ENCODE measurements at places on chromosomes 7 and 10. TPM values are rescaled to one million over a fixed set of nuclear protein-coding genes. Genes with fewer than 3 reads are reported as not detected.

FGFR2 gene
- 54.0 TPM for total RNA-seq

DNA sequence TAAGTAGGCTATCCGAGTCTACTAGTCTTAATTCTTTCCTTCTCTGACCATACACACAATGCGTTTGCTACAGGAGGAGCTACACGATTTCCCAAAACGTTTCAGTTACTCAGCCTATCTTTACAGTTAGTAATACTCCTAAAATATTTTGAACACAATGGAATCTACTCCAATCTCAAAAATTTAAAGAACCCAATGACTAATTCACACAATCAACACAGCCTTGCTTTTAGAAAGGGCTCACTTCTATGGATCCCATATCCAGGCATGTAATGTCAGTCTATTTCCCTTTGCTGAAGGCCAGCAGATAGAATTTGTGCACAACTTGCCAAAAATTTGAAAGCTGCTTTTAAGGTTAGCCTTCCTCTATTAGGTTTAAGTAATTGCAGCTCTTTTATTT, 107.2 kb downstream of the VPS41 start:
- DNase-seq = no peak

SPDYE17 gene
- total RNA-seq = not detected

GRCh38 chr10:7245505-7245904, 165.3 kb downstream of the SFMBT2 start:
- no peak for DNase-seq

DNA sequence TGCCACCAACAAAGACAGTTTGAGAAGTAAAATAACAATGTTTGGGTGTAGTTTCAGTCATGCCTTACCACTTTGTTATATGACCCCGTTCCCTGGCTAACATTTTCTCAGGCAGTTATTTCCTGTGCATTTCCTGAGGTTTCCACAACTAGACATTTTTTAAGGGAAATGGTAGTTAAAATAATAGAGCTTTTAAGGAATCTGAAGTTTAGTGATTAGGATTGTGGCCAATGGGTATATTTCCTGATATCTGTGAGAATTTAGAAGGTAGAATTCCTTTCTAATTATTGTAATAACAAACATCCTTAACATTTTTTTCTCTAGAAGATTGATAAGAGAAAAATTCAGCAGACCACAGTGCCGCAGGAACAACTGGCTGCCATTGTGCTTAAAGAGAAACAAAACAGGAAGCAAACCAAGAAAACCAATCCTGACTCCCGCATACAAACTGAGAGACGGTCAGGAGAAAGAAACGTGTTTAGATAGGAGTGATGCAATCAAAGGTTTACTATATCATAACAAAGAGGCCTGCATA, 193.6 kb downstream of the MBL2 start:
- DNase-seq = no peak

DNA sequence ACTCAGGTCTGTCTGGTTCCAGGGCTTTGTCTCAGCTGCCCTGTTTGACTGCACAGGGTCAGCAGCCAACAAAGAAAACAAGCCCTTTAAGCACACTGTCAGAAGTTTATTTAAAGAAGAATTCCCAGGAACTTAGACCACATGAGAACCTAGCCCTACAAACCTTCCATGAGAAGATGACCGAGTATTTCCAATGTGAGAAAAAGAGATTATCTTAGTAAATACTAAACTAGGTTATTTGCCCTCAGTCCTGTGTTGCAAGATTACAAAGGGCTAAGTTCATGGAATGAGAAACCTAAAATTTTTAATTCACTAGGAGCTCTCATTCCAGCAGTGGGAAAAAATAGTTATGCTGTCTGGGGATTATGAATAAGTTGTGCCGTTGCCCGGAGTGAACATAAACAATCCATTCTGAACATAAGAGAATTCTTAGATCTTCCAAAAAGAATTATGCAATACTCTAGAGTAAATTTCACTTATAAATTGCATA, 46.7 kb downstream of the NOC3L start:
- DNase-seq = no peak

NKX2-3 gene
- not detected for total RNA-seq

DNA sequence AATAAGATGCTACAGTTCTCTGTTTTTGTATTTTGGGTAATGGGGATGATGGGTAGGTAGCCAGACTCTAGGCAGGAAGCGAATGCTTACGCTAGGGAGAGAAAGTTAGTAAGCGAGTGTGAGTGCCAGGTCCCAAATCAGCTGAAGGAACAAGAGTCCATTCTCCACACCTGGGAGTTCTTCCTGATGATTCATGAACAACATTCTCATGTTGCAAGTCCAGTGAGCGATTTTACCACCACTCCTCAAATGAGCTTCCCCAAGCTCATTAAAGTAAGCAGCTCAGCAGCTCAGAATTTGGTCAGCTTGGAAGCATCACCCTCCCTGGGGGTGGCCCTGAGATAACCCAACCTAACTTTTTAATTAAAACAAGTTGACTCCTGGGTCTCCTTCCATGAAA, 27.3 kb downstream of the SH3PXD2A start:
- DNase-seq = no peak

DNA sequence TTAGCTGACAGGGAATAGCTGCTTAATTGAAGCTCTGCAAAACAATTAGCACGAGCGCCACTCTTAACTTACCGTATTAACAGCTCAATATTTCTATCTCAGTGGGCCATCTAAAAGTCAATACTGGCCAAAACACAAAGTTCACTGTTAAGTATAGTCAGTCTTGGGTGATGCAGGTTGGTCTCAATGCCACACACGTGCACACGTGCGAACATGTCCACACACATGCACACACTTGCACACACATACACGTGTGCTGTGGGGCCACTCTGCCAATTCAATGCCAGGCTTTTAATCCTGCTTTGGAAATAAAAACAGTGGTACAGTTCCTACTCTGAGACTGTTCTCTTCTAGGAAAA, 105.1 kb downstream of the GRB10 start:
- DNase-seq = no peak

PLAU gene
- 18.2 TPM for total RNA-seq

GRCh38 chr10:116833986-116834985, 15.0 kb upstream of the ENO4 start:
- DNase-seq = peak; percentile 37

DNA sequence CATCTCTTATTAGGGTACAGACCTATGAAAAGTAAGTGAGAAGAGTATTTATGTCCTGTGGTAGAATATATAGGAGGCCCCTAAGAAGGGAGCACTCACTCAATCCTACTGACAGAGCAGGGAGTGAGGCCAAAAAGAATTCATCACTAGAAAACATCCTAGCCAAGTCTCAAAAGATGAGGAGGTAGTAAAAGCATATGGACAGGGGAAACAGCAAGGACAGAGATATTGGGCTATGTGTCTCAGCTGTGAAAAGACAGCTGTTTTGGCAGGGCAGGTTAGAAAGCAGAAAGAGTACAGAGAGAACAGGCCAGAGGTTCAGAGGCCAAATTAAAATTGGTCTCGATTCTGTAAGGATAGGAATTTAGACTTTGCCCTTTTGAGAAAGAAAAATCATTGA, 548.3 kb upstream of the ANKRD30A start:
- no peak for DNase-seq

DNA sequence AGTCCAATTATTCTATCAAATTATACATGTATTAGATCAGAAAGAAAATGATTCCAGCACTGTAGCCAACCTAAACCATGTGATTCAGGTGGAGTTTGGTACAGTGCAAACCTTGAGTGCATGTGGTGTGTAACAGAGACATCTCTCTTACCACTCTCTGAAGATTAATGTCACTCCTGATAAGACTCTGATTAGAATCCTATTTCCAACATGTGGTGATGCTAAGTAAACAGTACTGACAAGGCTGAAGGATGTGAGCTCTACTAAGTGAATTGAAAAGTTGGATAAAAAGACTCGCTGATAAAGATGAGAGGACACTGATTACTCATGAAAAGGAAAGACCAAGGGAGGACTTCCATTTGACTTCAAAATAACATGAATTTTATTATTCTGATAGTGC, 232.0 kb downstream of the SDK1 start:
- DNase-seq = no peak

NUTM2D gene
- total RNA-seq = 3.7 TPM

DNA sequence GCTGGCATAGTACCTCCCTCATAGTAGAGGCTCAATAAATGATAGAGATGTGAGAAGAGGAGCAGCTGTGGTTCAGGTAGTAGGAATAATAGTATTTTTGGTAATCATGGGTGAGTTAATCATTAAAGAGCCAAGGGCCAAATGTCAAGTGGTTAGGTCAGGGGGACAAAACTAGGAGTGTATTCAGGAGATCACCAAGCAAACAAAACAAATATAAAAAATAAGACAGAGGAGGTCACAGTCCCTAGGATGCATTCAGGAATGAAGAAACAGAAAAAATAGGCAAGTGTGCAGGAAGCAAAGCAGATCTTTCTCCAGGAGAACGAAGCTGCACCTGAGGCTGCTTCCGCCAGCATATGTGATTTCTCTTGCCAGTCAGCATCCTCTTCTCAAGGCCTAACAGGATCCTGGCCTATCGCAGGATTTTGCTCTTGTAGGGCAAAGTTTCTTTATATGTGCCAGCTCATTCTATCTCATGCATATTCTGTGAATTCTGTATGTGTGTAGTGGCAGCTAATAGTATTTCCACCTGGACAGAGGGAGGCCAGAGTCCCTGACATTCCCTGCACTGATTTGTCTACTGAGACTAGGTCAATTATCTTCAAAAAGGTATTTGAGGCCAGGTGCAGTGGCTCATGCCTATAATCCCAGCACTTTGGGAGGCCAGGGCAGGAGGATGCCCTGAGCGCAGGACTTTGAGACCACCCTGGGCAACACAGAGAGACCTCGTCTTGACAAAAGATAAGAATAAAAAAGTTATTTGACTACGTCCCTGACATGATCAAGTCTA, 82.7 kb downstream of the AKR1D1 start:
- DNase-seq = no peak

DNA sequence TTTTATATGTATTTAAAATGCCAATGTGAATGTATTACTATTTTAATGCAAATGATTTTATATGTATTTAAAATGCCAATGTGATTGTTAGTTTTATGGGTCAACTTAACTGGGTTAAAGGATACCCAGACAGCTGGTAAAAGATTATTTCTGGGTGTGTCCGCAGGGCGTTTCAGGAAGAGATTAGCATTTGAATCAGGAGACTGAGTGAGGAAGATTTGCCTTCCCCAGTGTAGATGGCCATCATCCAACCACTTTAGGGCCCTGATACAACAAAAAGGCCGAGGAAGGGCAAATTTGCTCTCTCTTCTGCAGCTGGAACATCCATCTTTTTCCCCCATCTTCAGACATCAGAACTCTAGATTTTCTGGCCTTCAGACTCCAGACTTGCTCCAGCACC, 116.2 kb downstream of the BAMBI start:
- DNase-seq = no peak

PKD2L1 gene
- not detected for total RNA-seq

DNA sequence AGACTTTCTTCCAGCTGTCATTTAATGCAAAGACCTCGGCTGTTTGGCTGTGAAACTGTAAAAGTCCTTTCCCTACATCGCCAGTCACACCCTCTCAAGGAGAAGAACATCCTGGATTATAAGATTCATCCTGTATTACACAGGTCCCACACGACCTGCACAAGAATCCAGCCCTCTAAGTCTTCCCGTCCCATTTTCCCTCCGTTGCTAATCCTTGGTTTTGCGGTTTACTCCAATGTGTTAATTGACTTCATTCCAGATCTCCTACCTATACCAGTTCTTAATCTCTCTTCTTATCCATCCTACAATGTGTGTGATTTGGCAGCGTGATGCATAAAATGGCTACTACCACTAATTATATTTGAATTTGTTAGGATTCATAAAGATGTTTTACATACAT, 110.4 kb downstream of the COL28A1 start:
- DNase-seq = no peak

DNA sequence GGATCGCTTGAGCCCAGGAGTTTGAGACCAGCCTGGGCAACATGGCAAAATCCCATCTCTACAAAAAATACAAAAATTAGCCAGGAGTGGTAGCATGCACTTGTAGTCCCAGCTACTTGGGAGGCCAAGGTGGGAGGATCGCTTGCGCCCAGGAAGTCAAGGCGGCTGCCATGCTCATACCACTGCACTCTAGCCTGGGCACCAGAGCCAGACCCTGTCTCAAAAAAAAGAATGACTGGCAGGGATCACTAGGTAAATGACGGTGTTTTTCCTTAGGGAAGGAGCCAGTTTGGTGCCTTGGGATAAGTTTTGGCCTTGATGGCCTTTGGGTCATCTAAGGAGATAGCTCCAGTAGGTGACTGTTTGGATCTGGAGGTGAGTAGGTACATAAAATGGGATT, 8.9 kb downstream of the TMEM248 start:
- DNase-seq = no peak

ARHGEF35 gene
- 8.3 TPM for total RNA-seq

DNA sequence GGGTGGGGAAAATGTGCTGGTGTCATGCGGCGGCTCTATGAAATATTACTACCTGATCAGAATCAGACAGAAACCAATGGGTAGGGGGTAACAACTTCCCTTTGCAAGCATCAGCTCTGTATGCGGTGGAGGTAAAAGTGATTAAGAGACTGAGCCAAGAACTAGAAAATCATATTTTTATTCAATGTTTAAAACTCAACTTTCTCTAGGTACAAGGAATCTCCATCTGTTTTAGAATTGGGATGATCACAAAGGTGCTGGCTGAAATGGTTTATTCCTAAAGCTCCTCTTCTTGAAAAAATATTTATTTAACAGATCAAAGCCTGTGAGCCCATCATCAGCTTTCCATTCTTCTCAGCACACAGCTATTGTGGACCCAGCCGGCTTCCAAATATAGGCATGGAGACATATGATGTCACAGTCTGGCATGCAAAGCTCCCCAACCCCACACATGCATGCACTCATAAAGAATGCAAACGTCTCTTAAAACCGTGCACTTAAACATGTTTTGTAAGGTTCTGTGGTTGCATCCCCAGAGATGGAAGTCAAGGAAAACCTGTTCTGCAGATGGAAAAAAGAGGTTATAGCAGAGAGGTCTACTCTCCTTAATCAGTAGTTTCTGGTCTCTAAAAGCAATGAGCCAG, 126.0 kb downstream of the SKIDA1 start:
- no peak for DNase-seq

- DNase-seq = no peak
Measured at GRCh38 chr7:84803979-84804378, 382.9 kb downstream of the SEMA3D start.

- no peak for DNase-seq
Measured at GRCh38 chr10:17290226-17290625, 62.2 kb downstream of the VIM start.

DNA sequence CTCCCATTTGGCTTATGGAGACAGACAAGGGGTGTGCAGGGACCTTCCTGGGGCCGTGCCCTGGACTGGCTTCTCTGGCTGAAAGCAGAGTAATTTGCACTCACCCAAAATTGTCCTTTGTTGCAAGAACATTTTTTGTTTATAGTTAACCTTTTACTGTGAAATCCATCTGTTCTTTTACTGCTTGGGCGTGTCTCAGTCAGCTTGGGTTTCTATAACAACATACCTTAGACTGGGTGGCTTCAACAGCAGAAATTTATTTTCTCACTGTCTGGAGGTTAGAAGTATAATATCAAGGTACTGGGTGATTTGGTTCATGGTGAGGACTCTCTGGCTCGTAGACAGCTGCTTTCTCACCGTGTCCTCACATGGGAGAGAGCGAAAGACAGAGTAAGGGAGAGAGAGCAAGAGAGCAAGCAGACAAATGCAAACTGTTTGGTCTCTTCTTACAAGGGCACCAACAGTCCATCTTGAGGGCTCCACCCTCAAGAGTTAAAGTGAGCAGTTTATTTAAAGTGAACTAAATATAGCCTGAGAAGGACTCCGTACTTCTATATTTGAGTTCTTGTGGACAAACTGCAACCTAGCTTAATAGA, 131.0 kb upstream of the NPY start:
- no peak for DNase-seq

WDFY4 gene
- 6.4 TPM for total RNA-seq

- no peak for DNase-seq
Measured at GRCh38 chr10:84166620-84167288, 6.8 kb upstream of the GPR15LG start.
